Lower lobe of right lung (tissue), 2 donors: ENCODE measurements at places on chromosomes 1 and 21. TPM values are rescaled to one million over a fixed set of nuclear protein-coding genes. Genes with fewer than 3 reads are reported as not detected.

DNA sequence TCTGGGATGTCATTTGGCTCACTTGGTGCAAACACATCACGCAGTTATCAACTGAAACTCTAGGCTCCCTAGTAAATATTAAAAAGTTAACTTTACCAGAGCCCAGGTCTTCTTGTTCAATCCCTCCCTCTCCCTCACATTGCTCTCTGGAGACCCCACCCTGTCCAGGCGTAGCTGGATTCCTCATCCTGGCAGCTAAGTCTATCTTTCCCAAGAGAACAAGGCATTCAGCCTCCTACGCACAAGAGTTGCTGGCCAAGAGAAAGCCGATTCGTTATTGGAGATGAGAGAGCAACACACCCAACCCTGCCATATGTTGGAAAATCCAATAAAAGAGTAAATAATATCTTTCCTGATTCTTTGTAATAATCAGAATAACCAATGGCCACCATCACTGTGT lies 117.9 kb downstream of the SLC30A10 start:
- peaks cover 8% of the 10 kb centered on the region for H3K4me1 ChIP-seq
- no peaks in the 10 kb centered on the region for H3K27me3 ChIP-seq
- H3K4me3 ChIP-seq, result no peak overlapping the region
- no peak overlapping the region for H3K27ac ChIP-seq
- H3K36me3 ChIP-seq, result no peaks in the 10 kb centered on the region
- DNase-seq, result no peak

- H3K4me1 ChIP-seq, result peaks cover 20% of the 10 kb centered on the region
- H3K36me3 ChIP-seq, result peaks cover 4% of the 10 kb centered on the region
- H3K27me3 ChIP-seq, result no peaks in the 10 kb centered on the region
- DNase-seq, result no peak
These were observed 941 bp downstream of the ARNT start for GRCh38 chr1:150875197-150876118.

DNA sequence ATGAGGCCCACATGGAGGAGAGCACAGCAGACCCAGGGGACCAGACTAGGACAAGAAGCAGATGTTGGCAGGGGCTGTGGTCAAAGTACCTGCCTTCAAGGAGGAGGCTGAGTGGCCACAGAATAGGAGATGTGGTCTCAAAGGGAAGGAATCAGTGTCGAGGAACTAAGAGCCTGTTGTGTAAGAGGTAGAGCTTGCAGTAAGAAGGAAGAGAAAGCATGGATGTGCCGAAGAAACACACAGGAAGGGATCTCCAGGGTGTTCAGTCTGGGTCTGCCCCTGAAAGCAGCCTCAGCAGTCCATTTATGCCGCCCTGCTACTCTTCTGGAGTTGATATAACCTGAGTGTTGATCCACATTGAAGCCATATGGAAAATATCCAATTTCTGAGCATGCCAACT lies 83.9 kb downstream of the NID1 start:
- no peak overlapping the region for H3K27ac ChIP-seq
- no peak overlapping the region for H3K4me3 ChIP-seq
- peaks cover 41% of the 10 kb centered on the region for H3K36me3 ChIP-seq

GRCh38 chr1:42034426-42034825 lies 115.7 kb upstream of the HIVEP3 start:
- peak overlapping the region; percentile 93 for H3K4me3 ChIP-seq
- H3K27ac ChIP-seq, result no peak overlapping the region
- H3K4me1 ChIP-seq, result peaks cover 11% of the 10 kb centered on the region

DNA sequence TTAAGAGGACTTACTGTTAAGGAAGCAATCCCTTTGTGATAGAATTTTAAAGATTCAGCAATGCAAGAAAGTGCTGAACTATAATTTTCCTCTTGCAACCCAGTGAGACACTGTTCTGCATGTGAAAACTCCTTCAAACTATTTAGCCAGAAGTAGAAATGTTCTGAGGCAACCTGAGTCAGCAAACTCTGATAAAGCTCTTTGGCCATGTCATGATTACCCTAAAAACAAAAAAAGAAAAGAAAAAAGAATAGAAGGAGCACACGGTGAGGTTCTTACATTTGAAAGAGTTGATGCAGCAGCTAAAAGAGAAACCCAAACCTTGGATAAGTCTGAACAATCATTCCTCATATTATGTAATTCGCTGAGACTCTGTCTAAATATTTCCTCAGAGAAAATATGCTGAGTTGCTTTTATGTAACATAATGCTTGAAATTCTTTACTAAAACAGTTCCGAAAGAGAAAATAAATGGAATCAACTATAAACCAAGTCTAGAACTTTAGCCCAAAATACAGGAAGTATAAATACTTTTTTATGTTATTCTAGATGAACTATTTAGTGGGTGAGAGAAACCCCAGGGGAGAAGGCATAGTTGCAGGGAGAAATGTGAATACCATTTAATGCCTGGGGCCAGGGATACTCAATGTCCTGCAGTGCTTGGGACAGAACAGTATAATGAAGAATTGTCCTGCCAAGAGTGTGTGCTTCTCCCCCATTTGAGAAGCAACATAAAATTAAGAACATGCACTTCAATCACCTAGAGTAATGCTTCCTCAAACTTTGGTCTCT lies 60.0 kb downstream of the INTS7 start:
- DNase-seq, result no peak
- peaks cover 30% of the 10 kb centered on the region for H3K36me3 ChIP-seq
- H3K27me3 ChIP-seq, result no peaks in the 10 kb centered on the region
- peak overlapping the region; percentile 48 for H3K27ac ChIP-seq
- H3K4me1 ChIP-seq, result peaks cover 13% of the 10 kb centered on the region
- H3K4me3 ChIP-seq, result no peak overlapping the region

NRAS gene
- total RNA-seq, result 25.1 TPM
